ENCODE measurements at places on chromosomes 3 and 15.

GRCh38 chr15:45203182-45203581 is 15.4 kb upstream of the SHF start:
- H3K36me3 ChIP-seq: no peaks in the 10 kb centered on the region
- no peak for DNase-seq
- H3K4me3 ChIP-seq: no peak overlapping the region
- H3K27ac ChIP-seq: no peak overlapping the region
- no peaks in the 10 kb centered on the region for H3K4me1 ChIP-seq
- no peaks in the 10 kb centered on the region for H3K27me3 ChIP-seq

DNA sequence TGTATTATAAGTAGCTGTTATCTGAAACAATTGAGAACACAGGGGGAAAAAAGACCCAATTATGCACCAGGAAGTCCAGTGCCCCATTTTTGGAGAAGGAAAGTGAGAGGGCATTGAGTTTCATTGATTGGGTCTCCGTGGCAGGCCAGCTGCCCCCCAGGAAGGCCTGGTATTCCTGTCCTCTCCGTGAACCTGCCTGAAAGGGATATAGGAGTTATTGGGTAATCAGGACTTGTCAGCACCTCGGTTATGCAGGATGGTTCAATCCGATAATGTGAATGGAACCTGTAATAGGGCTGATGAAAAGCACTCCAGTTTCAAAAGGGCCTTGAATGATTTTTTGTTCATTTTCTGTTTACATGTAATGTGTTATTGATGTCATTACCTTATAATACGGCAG is 122.0 kb upstream of the RARB start:
- no peaks in the 10 kb centered on the region for H3K36me3 ChIP-seq
- H3K27me3 ChIP-seq: no peaks in the 10 kb centered on the region
- no peaks in the 10 kb centered on the region for H3K4me1 ChIP-seq
- no peak for DNase-seq

GRCh38 chr3:37920156-37920699 is 58.5 kb downstream of the CTDSPL start:
- H3K27ac ChIP-seq: no peak overlapping the region
- DNase-seq: no peak
- H3K27me3 ChIP-seq: no peaks in the 10 kb centered on the region
- H3K36me3 ChIP-seq: no peaks in the 10 kb centered on the region

GRCh38 chr3:53503195-53503594 is 8.8 kb downstream of the CACNA1D start:
- peaks cover 3% of the 10 kb centered on the region for H3K27me3 ChIP-seq
- H3K4me3 ChIP-seq: no peak overlapping the region
- H3K27ac ChIP-seq: no peak overlapping the region
- no peaks in the 10 kb centered on the region for H3K4me1 ChIP-seq
- no peak for DNase-seq
- H3K36me3 ChIP-seq: no peaks in the 10 kb centered on the region

DNA sequence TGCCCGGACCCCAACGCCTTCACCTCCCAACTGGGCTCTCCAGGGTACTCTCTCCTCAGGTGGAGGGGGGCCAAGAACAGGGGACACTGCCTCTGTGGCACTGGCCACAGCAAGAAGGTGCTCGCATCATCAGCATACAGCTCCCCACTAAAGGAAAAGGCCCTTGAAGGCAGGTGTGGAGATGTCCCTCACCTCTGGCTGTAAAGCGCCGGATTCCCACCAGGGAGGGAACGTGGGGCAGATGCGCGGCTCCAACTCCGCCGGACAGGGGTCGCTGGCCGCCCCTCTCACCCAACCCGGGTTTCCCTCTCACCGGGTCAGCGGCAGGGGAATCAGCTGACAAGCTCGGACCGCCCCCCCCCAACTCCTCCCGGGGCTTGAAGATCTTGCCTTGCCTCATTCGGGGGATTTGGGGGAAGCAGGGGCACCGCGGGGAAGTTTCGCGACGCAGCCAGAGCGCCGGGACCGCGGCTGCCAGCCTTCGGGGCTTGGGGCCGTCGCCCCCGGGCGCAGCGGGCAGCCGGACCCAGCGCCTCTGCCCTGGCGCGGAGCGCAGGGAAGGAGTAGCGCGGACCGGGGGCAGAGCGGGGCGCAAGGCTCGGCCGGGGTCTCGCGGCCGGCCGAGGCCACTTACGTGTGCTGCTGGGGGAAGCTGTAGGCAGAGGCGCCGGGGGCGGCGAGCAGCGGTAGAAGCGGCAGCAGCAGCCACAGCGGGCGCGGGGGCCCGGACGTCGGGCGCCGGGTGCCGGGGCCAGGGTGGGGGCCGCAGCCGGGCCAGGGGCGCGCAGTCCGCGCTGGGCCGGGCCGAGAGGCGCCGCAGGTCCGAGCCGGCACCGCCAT is 630 bp downstream of the CACNA2D2 start:
- no peak for DNase-seq
- H3K27me3 ChIP-seq: no peaks in the 10 kb centered on the region
- H3K4me1 ChIP-seq: no peaks in the 10 kb centered on the region
- peak overlapping the region; percentile 24 for H3K4me3 ChIP-seq
- no peaks in the 10 kb centered on the region for H3K36me3 ChIP-seq

GRCh38 chr15:64522226-64522823 is 61.9 kb downstream of the ZNF609 start:
- peaks cover 3% of the 10 kb centered on the region for H3K4me1 ChIP-seq
- H3K27me3 ChIP-seq: no peaks in the 10 kb centered on the region
- no peak for DNase-seq
- no peak overlapping the region for H3K4me3 ChIP-seq

- H3K27ac ChIP-seq: no peak overlapping the region
- no peaks in the 10 kb centered on the region for H3K36me3 ChIP-seq
- no peak for DNase-seq
Observed at GRCh38 chr3:155097009-155097349, 16.9 kb downstream of the MME start.

DNA sequence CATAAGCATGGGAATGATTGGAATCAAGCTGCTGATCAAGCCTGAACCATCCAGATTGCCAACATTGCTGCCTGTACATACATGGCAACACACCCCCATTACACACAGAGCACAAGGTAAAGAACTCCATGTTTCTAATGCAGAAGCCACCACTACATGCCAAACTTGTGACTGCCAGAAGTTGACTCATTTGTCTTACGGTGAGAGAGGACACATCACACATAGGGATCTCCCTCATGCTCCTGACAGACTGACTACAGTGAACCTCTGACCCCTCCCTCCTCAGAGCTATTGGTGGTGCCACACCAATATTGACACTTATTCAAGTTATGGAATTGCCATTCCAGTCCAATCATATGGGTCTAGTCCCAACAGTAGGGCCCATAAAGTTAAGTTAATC is 42.3 kb downstream of the EFHB start:
- H3K27me3 ChIP-seq: no peaks in the 10 kb centered on the region
- H3K4me1 ChIP-seq: no peaks in the 10 kb centered on the region
- H3K36me3 ChIP-seq: no peaks in the 10 kb centered on the region
- H3K4me3 ChIP-seq: no peak overlapping the region
- DNase-seq: no peak

DNA sequence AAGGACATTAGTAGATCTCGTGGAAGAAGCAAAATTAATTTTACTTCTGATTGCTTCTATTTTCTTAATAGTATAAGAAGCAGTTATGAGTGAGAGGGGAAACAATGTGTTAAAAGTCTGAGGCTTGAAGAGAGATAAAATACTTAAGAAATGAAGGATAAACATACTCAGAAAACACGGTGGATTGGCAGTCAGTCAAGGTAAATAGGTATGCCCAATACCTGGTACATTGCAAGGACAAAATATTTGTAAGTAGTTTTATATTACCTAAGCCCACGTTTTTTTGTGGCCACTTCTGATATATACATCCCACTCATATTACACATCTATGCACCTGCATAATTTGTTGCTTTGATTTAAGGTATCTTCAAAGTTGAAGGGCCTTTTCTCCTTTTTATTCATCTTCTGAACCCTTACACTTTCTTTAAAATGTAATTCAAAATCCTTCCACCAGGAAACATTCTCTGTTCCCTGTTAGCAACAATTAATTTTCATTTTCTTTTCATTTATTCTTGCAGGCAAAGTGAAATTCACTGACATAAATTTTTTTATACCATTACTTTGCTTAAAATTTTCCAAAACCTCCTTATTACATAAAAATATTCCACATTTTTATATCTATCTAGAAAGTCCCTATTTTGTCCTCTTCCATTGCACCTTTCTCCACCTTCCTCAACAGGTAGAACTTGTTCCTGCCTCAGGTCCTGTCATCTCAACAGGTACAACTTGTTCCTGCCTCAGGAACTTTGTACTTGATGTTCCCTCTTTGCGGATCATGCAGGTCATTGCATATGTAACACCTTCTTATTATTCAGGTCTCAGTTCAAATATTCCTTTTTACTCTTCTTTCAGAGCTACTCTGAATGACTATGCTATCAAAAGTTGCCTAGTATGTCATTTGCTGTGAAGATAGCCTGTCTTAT is 755.7 kb upstream of the ALCAM start:
- no peaks in the 10 kb centered on the region for H3K36me3 ChIP-seq
- DNase-seq: no peak
- no peak overlapping the region for H3K4me3 ChIP-seq
- H3K4me1 ChIP-seq: no peaks in the 10 kb centered on the region
- H3K27me3 ChIP-seq: no peaks in the 10 kb centered on the region

DNA sequence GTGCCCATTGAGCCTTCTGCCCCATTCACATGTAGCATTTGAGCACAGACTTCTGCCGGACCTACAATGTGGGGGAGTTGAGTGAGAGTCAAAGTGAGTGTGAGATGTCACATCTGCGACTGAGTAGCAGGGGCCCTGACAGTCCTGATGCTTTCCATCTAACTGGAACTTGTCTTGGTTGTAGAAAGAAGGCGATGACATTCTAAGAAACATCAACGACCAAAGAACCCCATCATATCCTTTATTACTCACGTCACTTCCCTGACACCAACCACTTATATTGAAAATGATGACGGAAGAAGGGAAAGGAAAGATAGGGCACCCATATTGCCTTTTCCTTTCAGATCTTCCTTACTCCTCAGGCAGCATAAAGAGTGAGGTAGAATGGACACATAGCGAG is 30.5 kb downstream of the SMAD3 start:
- H3K4me1 ChIP-seq: no peaks in the 10 kb centered on the region
- no peaks in the 10 kb centered on the region for H3K27me3 ChIP-seq
- H3K4me3 ChIP-seq: no peak overlapping the region
- H3K36me3 ChIP-seq: no peaks in the 10 kb centered on the region
- DNase-seq: no peak
- no peak overlapping the region for H3K27ac ChIP-seq

DNA sequence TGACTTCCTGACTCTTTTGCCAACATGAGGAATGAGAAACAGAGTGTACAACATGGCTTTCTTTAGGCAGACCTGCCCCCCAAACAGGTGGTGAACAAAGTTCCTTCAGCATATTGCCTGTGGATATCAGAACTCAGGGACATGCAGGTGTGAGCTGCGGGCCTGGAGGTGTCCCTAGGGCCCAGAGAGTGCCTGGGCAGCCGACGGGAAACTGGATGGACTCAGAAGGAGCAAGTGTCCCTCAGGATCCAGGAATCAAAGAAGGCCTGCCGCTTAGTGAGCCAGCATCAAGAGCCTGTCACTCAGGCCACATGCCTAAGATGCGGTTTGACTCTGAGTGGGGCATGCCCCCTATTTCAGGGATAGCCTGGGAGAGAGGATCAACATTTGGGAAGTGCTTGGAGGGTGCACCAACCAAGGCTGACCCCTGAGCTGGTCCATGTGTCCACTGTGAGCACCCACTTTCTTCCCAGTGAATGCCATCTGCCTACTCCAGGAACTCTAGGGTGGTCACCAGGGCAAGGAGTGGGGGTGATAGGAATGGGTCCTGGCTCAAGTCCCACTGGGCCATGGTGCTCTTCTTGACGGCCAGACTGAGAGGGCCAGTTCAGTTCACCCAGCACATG is 16.1 kb upstream of the POLR2M start:
- no peak for DNase-seq
- no peaks in the 10 kb centered on the region for H3K27me3 ChIP-seq
- peaks cover 7% of the 10 kb centered on the region for H3K4me1 ChIP-seq
- H3K27ac ChIP-seq: no peak overlapping the region
- H3K36me3 ChIP-seq: no peaks in the 10 kb centered on the region

- no peak overlapping the region for H3K4me3 ChIP-seq
- no peaks in the 10 kb centered on the region for H3K4me1 ChIP-seq
- no peaks in the 10 kb centered on the region for H3K27me3 ChIP-seq
- H3K27ac ChIP-seq: no peak overlapping the region
- DNase-seq: no peak
- peaks cover 2% of the 10 kb centered on the region for H3K36me3 ChIP-seq
Observed at GRCh38 chr3:184912163-184912562, 100.2 kb downstream of the VPS8 start.

DNA sequence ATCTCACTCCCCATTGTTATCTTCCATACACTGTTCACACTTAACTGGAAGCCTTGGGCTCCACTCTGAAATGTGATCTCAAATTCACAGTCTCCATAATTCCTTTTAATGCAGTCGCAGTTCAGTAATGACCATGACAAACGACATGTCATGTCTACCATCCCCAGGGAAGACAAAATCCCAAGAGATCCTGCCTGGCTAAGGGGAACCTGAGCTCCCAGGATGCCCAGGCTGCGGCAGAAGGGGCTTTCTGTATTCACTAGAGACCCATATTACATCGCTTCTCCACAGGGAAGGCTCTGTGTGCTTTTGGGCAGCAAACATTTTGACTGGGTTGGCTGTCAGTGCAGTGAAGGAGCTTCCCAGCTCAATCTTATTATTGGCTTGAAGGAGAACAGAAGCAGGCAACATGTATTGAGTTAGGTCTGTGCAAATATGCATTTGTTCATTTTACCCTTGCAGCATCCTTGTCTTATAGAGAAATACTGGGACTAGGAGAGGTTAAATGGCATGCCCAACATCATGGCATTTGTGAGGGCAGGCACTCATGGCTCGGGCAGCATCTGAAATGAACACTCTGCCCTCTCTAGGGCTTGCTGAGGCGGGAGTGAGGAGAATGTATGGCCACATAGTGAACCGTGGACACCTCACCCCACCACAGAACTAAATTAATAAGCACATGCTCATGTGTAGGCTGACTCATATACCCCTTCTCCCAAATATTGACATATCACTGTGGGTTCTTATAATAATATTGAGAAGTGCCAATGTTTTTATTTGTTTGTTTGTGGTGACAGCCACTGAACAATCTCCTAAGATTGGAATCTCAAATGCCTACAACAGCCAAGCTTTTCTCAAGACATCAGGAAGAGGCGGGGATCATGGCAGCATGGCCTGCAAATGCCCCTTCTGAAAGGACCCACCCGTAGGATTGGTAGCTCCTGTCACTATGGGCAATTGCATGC is 141.6 kb upstream of the FOXB1 start:
- H3K27me3 ChIP-seq: no peaks in the 10 kb centered on the region
- H3K36me3 ChIP-seq: no peaks in the 10 kb centered on the region
- H3K4me3 ChIP-seq: no peak overlapping the region
- no peak overlapping the region for H3K27ac ChIP-seq
- no peaks in the 10 kb centered on the region for H3K4me1 ChIP-seq
- DNase-seq: no peak

Measured in aorta (tissue), 5 donors.